ENCODE measurements at places on chromosomes 2 and 18.

DNA sequence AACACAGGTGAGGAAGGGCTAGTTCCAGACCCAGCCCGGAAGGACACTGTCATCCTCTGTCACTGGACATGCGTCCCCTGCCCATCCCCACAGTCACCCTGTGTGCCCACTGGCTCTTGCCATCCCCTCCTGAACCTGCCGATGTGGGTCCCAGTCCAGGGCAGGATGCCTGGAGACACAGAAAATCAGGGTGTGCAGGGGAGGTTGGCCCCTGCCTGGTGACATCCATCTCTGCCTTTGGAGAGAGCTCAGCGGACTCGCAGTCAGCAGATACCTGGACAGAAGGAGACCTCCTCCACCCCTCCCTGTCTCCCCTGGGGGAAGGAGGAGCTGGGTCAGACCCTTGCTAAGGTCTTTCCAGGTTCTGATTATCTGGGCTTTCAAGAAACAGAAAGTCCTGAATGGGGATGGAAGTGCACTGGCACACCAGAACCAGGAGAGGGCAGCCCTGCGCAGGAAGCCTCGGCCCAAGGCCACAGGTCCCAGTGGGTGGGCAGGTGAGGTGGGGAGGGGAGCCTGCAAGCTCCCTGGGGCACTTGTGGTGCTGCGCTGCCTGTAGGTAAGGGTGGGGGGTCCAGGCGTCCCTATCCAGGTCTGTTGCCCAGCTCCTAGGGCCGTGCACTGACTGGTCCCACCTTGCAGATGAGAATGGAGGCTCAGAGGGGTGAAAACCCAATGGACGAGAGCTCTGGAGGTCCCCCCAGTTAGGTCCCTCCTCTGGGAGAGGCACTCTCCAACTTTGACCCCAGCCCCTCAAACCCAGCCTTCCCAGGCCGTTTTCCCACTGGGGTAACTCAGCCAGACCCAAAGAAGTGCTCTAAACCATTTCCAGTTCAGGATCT, 9.7 kb upstream of the OTOS start:
- peak; percentile 38 for DNase-seq

DNA sequence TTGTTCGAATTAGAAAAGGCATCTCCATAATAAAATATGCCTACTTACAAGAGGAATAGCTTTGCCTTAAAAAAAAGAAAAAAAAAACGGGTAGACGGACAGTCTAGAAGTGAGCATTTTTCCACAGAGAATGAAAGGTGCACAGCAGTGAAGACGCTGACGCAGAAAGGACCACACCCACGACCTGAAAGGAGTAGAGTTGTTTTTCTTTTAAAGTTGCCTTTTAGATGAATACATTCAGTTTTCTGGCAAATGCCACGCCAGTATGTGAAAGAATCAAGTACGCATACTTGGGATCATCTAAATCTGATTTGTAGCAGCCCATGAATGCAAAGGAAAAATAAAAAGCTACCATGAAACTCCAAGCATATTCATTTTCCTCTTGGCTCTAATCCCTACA, 809.2 kb upstream of the SOX11 start:
- no peak for DNase-seq

DNA sequence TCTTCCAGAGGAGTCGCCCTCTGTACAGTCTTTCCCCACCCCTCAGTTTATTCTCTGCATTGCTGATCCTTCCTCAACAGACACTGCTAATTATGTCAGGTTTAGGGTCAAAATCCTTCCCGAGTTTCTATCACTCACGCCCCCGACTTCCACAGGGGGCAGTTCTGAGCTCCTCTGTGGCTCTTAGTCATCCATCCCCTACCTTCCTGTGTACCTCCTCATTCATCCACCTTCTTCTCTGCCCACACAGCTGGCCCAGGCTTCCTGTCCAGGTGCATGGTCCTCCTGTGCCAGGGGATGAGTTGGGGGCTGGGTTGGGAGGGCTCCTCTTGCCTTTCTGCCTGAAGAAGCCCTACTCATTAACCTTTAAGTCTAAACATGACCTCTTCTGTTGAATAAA, 202.9 kb downstream of the ARL4C start:
- DNase-seq = no peak

DNA sequence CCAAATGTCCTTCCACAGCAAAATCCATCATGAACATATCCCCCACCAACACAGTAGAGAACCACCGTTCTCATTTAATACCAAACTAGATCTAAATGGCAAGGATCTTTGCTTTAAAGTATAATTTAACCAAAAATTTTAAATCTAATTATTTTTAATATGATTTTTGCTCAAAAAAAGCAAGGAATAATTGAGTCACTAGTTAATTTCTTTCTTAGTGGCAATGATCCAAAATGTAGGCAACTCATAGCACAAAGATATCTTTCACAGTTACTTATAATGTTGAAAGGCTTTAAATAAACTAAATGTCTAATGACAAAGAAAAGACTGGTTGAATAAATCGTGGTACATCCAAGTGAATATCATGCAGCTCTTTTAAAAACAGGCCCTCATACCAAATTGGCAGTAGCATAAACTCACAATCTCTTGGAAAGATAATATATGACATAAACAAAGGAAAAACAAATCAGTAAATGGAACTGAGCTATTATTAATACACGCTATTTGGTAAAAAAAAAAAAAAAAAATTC, 20.3 kb downstream of the PTPN2 start:
- DNase-seq = no peak

DNA sequence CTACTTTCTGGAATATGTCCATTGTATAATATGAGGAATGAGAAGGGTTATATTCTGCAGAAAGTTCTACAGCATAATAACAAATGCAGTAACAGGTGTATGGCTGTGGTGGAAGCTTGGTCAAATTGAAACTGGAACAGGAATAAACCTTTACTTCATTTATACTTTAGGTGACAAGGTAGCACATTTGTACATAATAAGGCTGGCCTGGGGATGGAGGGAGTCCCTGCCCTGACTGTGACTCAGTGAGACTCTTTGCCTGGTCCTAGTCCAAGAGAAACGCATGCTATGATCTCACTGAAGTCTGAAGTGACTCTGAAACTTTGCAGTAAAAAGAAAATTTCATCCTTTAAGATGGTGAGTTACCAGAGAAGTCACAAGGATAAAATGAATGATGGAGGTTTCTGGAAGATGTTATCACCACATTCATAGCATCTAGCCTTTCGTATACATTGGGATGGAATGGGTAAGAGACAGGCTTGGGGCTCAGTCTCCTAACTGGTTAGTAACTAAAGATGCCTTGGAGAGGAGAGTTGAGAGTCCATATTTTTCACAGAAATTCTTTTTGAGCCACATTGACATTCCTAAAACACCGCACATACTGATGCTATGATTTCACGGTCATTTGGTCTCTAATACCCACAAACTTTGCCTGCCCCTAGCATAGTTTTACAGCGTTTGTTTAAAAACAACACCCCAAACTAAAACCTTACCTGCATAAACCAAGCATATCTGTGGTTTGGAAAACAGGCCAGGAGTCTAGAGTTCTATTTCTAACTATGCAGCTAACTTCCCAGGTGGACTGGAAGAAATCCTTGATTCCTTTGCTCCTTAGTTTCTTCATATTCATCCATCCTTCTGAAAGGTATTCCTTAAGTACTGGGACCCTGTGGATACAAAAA, 42.4 kb upstream of the NABP1 start:
- no peak for DNase-seq

DNA sequence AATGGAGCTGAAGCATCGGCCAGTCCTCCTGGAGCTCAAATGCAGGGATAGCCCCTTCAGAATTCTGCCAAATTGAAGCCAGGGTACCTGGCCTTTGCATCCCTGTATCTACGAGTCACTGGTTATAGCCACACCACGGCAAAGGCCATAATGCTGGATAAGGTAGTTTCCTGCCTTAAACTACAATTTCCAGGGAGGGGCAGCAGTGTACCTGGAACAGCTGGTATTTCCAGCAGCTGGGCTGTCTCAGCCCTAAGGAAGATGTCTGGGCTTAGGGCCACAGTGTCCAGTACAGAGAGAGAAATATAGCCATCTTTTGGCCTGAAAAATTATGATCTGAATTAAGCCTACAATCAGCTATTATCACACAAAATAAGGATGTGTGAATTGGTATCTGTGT, 180.3 kb downstream of the GCA start:
- no peak for DNase-seq

DNA sequence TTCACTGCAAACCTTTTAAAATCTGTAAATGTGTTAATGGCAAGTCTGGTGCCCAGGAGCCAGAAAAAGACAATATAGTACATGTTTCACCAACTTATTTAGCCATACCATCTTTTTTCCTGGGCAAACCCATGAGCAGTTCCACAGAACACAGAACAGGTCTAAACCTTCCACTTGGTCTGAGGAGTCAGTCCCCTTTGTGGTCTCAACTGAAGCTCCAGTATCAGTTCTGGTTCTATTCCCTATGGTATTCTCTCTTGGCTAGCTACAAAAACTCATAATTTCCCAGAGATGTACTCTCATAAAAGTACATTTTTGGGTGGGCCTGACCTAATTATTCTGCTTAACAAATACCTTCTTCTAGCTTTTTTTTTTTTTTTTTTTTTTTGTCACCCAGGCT, 31.2 kb downstream of the STK17B start:
- DNase-seq = no peak

- DNase-seq = no peak
Measured at GRCh38 chr2:118535171-118535817, 312.2 kb downstream of the EN1 start.
